Activated CD4-positive, alpha-beta T cell treated with anti-CD3 and anti-CD28 coated beads, Interleukin-2, amount 50 U/mL, for 48 hours (primary cell): ENCODE measurements at places on chromosomes 2 and 18.

- no peak for DNase-seq
Observed at GRCh38 chr2:15673919-15674636, 82.4 kb downstream of the DDX1 start.

GRCh38 chr2:165467921-165468320, 1.6 kb upstream of the CSRNP3 start:
- DNase-seq: no peak

DNA sequence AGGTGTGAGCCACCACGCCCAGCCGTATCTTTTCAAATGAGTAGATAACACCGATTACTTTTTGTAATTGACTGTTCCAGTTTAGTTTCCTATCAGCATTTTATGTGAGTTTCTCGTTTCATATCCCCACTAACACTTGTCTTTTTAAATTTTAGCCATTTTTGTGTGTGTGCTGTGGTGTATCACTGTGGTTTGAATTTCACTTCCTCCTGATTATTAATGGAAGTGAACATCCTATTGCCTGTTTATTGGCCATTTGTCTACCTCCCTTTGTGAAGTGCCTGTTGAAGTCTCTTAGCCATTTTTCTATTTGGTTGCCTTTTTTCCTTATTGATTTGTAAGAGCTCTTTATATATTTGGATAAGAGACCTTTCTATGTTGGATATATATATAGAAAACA, 91.7 kb upstream of the STON1 start:
- DNase-seq: no peak

DNA sequence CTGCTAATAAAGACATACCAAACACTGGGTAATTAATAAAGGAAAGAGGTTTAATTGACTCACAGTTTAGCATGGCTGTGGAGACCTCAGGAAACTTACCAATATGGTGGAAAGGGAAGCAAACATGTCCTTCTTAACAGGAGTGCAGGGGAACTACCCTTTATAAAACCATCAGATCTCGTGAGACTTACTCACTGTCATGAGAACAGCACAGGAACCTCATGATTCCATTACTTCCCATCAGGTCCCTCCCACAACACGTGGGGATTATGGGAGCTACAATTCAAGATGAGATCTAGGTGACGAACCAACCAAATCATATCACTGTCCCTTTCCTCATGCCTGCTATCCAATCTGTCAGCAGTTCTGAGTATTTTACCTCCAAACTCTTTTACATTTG, 586.7 kb downstream of the TDRD15 start:
- no peak for DNase-seq

- DNase-seq: no peak
Observed at GRCh38 chr2:110934948-110935347, 185.8 kb upstream of the BCL2L11 start.

DNA sequence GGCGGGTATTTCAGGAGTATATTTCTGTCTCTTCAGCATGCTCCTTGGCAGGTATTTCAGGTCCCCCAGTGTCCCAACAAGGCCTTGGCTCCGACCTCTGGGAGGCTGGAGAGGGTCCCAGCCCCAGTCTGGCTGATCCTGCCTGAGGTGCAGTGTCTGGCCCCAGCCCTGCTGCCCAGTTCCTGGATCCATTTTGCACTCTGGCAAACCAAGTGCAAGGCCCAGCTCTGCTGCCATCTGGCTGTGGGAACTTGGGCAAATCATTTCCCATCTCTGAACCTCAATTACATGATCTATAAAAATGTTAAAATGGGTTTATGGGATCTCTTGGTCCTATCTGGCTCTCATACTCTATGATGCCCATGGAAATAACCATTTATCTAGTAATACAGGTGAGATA, 63.6 kb downstream of the ZBTB7C start:
- DNase-seq: no peak

GRCh38 chr2:217261452-217261851, 401.6 kb upstream of the TNP1 start:
- no peak for DNase-seq

GRCh38 chr18:35497027-35497369, 762 bp downstream of the INO80C start:
- no peak for DNase-seq

GRCh38 chr2:1656326-1656960, 87.9 kb downstream of the PXDN start:
- DNase-seq: no peak

DNA sequence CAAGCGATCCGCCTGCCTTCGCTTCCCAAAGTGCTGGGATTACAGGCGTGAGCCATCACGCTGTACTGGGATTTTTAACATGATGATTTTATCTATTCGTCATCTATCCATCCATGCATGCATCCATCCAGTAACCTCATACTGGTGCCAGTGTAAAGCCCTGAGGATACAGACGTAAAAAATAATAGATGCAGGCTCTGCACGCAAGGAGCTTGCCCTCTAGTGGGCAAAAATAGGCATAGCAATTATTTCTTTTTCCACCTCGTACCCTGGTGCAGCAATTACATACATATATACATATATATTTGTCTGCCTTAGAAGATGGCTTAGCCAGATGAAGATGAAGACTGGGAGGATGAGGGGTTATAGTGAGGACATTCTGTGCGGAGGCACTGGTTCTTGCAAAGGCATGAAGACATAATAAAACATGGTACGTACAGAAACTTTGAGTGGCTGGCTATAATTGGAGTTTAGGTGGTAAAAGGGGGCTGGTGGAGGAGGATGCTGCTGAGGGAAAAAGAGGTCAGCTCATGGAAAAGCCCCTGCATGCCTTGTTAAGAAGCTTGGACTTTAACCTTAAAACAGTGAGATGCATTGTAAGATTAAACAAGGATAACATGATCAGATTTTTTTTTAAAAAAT, 19.6 kb upstream of the RPIA start:
- no peak for DNase-seq

DNA sequence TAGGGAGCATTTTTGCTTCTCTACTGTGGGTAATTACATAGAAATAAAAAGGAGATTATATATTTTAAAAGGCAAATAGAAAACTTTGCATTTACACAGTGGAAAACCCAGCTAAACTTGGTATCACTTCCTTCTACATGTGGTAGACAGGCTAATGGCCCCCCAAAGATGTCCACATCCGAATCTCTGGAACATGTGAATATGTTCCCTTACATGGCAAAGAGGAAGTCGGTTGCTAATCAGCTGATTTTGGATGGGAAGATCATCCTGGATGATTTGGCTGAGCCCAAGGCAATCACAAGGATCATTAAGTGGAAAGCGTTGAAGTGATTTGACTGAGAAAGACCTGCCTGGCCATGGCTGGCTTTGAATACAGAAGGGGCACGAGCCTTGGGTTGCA, 26.2 kb downstream of the CREG2 start:
- no peak for DNase-seq

GRCh38 chr2:180394305-180394704, 387.2 kb upstream of the CWC22 start:
- DNase-seq: no peak

DNA sequence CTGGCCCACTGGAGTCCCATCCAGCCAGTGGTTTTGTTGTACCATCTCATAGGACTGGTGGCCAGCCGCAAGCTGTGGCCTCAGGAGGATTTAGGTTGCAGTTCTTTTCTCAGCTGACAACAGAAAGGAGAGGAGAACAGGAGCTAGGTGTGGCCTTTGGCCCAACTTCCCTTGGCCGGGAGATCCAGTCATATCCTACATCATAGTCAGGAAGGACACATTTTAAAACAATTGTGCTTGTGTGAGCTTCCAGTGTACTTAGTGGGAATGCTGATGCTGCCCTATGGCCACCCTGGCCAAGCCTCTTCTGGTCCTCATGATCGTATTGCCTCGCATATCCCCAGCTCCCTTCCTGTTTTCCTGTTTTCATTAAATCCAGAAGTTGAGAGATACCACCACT, 98.1 kb downstream of the WDSUB1 start:
- no peak for DNase-seq

- DNase-seq: no peak
Observed at GRCh38 chr18:1968801-1969498, 602.4 kb downstream of the METTL4 start.

DNA sequence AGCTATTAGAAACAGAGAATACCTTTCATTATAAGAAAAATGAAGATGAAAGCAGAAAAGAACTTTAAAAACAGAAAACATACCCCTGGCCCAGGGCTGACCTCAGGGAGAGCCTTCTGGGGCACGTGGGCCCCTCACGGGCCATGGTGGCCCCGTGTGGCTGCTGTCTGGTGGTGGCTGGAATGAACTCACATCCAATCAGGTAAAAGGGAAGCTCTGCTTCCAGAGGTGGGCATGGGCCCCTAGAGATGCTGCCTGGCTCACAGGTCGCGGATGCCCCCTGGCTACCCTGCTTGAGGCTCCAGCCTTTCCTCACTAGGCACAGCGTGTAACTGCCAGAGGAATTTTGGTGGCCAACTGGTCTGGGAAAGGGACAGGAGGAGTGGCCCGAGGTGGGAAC, 16.6 kb downstream of the SNORC start:
- DNase-seq: no peak

DNA sequence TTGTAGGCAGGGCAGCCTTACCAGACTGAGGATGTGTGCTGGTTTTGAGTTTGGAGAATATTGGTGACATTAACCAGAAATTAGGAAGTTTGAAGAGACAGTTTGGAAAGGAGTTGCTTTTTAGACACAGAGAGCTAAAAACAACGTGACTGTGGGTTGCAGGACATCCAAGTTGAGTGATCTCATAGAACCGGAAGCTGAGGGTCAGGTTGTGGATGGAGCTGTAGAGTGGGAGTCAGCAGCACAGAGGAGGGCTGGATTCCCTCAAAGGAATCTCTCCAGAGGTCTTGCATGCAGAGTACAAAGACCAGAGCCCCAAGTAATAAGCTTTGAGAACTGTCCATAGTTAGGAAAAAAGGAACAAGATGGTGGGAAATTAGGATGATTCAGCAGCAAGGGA, 9.3 kb downstream of the MAPRE3 start:
- no peak for DNase-seq

DNA sequence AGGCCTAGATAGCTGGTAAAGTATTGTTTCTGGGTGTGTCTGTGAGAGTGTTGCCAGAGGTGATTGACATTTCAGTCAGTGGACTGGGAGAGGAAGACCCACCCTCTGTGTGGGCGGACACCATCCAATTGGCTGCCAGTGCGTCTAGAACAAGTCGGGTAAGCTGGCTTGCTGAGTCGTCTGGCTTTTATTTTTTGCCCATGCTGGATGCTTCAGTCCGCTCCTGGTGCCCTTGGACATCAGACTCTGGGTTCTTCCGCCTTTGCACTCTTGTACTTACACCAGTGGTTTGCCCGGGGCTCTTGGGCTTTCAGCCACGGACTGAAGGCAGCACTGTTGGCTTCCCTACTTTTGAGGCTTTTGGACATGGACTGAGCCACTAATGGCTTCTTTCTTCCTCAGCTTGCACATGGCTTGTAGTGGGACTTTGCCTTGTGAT, 24.3 kb downstream of the DIS3L2 start:
- DNase-seq: no peak

GRCh38 chr2:98528349-98528748, 80.0 kb downstream of the COA5 start:
- no peak for DNase-seq
